Left cardiac atrium (tissue), 4 donors: ENCODE measurements at places on chromosomes 1 and 21. TPM values are rescaled to one million over a fixed set of nuclear protein-coding genes. Genes with fewer than 3 reads are reported as not detected.
A peak's percentile ranks its signal among the peaks of the same experiment; 100 is the strongest.

The LIN28A gene
- not detected for total RNA-seq

DNA sequence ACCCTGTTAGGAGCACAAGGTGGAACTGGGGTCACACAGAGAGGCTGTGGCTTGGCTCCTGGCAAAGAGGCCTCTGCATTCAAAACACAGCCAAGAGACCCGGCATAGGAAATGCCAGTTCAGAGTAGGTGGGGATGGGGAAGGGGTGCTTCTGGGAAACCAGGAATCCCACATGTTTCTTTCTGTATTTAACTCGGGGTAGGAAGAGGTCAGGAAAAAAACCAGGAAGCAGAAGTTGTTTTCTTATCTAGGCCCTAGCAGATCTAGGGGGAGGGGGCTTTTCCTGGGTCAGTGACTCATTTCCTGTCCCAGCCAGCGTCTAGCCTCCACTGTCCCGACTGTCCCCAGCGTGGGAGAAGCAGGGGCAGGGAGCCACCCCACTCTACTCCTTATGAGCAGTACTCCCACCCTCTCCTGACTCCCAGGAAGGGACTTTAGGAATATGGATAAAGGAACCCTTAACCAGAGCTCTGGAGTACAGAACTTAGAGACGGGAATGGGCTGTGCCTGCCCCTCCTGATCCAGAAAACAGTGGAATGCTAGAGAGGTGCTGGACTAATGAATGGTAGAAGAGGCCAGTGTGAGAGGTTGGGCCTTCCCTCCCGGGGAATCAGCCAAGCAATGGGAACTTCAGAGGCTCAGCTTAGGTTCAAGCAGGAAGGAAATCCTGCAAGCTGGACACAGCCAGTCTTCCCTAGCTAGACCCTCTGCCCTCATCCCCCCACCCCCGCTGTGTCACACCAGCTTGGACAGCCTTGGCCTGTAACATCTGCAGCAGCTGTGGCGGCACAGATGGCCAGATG lies 5.7 kb downstream of the FHL3 start:
- DNase-seq: peak; percentile 69

DNA sequence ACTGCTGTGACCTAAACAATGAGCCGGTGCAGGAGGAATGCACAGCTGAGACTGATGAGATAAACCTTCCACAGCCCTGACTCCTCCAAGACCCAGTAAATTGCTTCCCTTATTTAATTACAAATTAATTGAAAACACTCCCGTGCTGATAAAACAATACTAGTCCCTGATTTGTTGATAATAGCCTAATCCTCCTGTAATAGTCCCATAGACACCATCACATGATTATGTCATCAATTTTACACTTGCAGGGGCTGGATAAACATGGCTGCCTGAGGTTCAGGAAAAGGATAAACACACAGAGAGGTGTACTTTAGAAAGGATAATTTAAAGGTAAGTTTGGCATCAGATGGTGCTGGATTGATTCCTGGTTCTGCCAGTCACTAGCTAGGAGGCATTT lies 84.6 kb upstream of the SPAG17 start:
- DNase-seq: no peak

DNA sequence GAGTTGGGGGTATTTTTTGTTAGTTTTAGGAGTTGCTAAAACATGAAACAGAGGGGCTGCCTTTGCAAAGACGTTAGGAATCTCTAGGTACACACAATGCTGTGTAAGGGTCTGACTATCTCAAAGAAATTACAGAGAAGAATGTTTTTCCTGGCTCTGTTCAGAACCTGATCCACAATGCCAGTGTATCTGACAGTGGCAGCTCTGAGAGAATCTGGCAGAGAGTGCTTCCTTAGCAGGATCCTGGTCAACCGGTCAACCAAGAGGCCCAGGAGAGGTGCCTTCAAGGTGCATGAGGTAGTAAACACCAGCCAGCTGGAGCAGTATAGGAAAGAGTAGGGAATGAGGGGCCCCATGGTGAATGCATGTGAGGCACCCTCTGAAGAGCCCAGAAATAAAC lies 40.9 kb upstream of the RGS1 start:
- no peak for DNase-seq

- no peak for DNase-seq
Measured at GRCh38 chr1:208397286-208397685, 153.1 kb upstream of the PLXNA2 start.

DNA sequence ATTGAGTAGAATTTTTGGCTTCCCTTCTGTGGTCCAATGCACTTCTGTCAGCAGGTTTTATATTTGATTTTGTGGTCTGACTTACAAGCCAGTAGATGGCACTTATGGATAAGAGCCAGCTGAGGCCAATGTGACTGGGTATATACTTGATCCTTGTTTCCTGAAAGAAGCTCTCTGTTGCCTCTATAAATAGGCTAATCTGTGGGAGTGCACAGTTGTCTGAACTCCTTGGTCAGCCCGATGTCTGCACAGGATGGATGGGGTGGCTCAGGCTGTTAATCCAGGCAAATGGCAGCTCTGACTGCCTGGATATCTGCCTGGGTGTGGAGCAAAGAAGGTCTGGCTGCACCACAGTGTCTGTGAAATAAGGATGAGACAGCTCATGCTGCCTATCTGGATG lies 1183.7 kb upstream of the PRMT6 start:
- DNase-seq: no peak

DNA sequence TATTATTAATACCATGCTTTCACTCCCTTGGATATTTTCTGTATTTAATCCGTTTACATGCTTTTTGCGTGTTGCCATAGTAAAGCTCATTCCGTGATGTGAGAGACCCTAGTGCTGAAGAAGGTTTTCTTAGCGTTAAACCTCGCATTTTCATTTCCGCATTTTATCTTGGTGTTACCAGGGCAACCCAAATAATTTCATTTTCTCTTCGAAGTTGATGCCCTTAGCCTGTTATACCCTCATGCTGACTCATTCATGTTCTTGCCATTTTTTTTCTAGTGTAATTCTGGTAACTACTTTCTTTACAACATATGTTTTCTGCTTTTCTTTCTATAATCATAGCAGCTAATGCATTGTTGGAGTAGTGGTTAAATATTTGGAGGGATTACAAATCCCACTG lies 37.2 kb downstream of the LRRC8C start:
- no peak for DNase-seq
